ENCODE measurements at places on chromosomes 3 and 15.

DNA sequence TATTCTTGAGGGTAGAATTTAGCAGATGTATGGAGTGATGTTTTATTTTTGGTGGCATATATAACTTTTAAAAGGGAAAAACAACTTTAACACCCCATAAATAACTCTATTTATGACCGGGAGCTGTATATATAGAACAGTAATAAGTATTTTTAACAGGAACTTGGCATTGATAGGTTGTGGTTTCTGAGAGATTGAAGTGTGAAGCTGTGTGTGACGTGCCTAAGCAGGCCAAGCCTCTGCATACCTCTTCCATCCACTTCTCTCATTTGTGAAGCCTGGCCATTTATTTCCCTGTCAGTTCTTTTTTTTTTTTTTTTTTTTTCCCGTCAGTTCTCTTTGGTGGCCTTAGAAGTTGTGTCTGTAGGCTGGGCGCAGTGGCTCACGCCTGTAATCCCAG is 23.0 kb downstream of the RBM5 start:
- DNase-seq, result no peak

DNA sequence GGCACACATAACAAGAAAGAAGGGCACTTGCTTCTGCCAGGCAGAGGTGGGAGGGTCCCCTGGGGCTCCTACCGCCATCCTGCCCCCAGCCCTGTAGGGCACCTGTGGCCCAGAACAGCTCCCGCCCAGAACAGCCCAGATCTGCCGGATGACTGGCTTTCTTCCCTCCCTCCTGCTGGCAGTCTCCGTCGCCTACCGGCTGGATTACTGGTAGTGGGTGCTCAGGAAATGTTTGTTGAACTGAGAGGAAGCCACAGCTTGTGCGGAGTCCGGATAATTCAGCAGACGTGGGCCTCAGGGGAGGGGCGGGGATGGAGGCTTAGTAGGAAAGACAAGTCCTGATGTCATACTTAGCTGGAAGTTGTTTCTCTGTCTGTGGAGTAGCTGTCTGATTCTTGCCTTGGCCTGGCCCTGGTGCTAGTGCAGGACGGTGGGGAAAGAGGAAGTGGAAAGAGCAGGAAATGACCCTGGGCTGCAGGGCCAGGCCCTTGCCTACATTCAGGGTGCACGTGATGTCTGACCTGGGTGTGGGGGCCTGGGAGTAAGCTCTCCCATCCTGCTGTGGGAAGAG is 6.7 kb downstream of the CCDC9B start:
- no peak for DNase-seq

GRCh38 chr3:71584394-71585011 is 975 bp upstream of the FOXP1 start:
- no peak for DNase-seq

DNA sequence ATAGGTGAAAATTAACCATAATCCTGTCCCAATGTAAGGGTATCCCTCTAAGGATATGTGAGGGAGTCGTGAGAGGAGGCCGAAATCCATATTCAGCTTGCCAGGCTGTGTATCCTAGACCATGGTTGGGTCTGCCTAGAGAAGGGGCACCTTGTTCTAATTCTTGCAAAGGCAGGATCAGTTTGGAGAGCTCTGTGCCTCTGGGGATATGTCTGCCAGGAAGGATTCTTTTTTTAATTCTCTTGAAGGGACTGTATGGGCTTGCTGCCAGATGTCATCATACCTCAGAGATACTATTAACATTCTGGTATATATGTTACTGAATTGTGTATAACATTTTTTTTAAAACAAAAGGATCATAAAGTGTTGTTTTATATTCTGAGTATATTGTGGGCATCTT is 2.4 kb downstream of the ATP1B3 start:
- DNase-seq, result no peak

DNA sequence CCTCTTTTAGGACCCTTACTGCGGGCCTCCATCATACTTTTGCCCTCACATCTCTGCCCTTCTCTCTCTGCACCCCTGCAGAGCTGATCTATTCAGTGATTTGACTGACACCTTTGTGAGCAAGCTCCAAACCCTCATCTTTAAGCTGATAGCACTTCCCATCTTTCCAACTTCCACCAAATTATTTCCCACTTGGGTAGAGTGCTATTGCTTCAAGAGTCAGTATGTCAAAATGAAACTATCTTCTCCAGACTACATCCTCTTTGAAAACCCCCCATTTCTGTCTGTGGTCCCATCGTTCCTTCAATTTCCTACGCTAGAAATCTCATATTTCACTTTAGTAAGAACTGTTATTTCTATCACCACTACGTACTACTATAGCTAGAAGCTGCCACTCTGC is 19.7 kb downstream of the ZWILCH start:
- no peak for DNase-seq

DNA sequence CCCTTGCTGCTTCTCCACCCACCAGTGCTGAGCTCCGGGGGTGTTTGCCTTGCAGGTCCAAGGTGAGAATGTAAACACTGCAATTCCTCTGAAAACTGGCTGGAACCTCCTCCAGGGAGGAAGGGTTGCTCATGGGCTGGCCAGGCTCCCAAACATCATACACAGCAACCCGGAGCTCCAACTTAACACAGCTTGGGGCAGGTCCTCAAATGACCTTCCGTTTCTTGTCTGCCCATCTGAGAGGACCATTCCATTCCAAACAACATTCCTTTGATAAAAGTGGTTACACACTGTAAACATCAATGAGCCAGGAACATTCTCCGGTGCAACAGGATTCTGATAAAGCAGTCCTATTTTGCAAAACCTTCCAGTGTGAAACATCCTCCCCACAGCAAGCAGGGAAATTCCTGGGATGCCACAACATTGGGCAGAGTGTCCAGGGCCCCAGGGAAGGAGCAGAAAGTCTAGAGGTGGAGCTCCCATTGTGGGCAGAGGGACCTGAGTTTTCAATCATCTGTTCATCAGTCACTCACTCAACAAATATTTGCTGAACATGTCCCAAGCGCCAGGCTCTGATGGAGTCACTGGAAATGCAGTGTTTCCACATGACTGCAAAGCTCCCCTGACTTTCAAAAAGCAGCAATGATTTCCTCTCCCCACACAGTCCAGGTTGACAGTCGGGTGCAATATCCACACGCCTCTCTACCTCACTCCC is 7.3 kb upstream of the HEG1 start:
- DNase-seq, result peak; percentile 92

DNA sequence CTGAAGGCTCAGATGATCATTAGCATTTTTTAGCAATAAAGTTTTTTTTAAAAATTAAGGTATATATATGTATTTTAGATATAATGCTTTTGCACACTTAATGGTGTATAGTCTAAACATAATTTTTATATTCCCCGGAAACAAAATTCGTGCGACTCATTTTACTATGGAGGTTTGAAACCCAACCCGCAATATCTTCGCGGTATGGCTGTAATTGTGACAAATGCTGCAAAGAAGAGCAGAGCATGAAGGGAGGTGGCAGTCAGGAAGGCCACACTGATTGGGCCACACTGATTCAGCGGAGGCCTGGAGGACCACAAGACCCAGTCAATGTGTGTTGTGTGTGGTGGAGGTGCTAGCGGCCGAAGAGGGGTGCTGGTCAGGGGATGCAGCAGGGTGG is 4.5 kb upstream of the CYP8B1 start:
- no peak for DNase-seq

DNA sequence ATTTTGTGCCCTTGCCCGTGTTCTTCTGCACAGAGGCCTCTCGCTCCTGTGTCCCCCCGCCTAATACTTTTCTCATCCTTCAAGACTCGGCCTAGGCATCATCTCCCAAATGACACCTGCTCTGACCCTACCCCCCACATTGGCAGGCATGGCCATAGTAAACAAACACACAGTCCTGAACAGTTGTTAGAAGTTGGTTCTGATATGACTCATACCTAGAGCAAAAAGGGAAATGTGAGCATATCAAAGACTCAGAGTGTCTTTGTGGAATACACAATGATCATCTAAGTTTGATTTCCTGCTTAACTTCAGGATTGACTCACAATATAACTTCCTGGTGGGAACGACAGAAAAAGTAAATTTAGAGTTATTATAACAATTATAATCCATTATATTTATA is 120.5 kb downstream of the POLR2M start:
- no peak for DNase-seq

DNA sequence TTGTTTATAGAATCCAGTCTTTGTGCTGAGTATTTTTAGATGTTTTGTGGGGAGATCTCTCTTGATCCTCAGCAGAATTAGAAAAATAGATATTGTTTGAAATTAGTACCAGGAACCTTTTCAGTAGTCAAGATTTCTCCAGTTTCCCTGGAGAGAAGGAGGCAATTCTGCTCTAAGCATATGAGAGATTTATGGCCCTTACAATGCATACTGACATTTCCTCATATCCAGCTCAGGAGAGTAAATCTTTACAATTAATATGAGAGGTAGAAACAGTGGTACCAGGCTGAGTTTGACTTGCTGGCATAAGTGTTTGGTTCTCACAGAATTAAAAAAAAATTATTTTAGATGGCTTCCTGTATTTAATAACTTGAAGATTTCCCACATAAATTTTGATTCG is 239.1 kb upstream of the SGO1 start:
- no peak for DNase-seq

DNA sequence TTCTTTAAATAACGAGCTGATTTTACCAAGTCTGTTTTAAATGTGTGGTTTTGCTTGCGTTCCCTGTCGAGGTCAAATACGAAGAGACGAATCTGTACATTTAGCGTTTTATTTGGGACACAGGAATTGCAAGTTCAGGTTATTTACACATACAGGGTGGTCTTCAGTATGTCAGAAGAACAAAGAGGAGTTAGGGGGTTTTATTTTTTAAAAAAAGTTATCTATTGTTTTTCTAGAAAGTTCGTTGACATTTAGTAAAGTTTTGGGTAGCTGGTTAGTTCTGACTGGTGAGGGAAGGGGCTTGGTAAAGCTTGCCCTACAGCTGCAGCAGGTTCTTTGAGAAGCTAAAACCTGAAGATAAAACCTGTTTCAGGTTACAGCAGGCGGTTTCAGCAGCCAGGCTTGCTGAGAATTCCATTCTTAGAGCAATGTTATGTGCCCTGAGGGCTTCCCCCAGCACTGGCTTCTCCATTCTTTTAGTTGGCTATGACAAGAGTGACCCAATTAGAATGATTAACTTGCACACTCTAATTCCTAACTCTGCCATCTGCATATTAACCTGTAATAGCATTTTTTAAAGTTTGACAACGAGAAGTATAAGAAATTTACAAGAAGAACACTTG is 815 bp upstream of the ZNF280D start:
- DNase-seq, result no peak

- DNase-seq, result peak; percentile 13
These were observed 1.1 kb upstream of the SPTBN5 start for GRCh38 chr15:41894791-41895463.

DNA sequence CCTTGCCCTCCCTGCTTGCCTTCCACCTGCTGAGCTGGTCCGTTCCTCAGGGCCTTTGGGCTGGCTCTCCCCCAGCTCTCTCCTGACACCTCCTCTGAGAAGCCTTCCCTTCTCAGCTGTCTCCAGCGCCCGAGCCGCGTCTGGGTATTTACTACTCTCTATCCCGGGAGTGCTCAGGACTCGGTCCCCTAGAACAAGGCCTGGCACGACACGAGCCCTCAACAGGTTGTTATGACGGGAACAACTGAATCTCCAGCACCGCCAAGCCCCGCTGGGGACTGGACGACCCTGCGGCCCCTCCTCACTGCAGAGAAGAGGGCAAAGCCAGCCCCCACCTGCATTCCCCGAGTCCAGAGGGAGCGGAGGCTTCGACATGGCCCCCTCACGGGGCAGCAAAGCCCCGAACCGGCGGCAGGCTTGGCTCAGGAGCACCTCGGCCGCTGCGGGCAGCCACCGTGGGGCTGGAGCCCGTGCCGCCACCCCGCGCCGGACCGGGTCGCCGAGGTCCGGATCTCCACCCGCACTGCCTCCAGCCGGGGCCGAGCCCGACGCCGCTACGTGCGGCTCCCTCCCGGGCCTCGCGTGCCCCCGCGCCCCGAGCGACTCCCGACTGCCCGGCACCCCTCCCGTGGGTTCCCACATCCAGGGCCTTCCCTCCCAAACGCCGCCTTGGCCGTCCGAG is 792 bp downstream of the TPRA1 start:
- no peak for DNase-seq

GRCh38 chr15:51677021-51677420 is 4.3 kb upstream of the SCG3 start:
- no peak for DNase-seq

Data from BJ (cell line).